ENCODE measurements at places on chromosomes 11 and 22.

DNA sequence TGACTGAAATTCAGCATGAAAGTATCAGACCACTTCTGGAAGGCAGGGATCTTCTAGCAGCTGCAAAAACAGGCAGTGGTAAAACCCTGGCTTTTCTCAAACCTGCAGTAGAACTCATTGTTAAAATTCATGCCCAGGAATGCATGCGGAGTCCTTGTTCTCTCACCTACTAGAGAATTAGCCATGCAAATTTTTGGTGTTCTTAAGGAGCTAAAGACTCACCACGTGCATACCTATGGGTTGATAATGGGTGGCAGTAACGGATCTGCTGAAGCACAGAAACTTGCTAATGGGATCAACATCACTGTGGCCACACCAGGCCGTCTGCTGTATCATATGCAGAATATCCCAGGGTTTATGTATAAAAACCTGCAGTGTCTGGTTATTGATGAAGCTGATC, 19.1 kb downstream of the ZBTB44 start:
- no peak for DNase-seq

DNA sequence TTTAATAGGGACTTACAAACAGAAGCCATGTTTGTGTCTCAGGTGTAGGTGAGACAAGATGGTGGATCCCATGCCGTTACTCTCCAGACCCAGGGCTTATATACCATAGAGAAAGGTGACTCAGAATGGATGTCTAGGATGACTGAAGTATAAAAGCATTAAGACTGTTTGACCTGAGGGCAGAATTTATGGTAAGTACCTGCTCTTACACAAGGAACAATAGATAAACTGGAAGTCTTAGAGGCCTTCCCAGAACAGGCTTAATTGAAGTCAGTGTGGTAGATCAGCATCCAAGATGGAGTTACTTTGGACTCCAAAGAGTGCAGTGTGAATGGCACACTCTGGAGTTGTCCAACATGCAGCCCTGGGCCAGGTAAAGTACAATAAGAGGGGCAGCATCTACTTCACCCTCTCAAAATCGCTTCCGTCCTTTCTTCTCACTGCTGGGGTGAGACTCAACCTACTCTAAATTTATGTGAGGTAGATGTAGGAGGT, 387.0 kb upstream of the DDI1 start:
- no peak for DNase-seq

DNA sequence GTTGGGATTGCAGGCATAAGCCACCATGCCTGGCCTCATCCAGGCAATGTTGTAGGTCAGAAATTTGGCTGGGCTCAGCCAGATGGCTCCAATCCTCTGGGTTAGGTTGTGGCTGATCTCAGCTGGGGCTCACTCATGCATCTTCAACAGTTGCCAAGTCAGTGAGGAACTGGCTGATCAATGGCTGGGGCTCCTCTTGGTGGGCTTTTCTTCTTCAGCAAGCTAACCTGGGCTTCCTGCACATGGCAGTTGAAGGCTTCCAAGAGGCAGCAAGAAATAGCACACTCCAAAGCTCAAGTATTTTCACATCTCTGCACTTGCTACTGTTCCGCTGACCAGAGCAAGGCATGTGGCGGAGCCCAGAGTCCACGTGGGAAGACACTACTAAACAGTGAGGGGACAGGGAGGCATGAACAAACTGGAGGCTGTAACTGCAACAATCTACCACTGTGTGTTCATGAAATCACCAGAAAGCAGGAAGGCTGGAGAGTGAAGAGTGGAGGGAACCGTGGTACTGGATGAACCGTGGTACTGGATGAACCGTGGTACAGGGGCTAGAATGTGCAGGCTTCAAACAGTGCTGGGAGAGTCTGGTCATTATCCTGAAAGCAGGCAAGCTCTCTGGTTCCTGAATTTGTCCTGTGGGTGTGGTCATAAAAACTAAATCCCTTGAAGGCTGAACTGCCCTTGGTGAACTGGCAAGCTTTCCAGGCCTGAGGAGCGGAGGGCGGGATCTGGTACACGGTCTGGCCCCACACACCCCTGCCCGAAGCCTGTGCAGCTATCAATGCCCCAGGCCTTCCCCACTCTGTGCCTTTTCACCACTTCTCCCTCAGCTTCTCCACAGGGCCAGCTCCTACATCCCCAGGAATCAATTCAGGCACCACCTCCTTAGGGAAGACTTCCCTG, 20.2 kb downstream of the CHST1 start:
- DNase-seq: no peak

DNA sequence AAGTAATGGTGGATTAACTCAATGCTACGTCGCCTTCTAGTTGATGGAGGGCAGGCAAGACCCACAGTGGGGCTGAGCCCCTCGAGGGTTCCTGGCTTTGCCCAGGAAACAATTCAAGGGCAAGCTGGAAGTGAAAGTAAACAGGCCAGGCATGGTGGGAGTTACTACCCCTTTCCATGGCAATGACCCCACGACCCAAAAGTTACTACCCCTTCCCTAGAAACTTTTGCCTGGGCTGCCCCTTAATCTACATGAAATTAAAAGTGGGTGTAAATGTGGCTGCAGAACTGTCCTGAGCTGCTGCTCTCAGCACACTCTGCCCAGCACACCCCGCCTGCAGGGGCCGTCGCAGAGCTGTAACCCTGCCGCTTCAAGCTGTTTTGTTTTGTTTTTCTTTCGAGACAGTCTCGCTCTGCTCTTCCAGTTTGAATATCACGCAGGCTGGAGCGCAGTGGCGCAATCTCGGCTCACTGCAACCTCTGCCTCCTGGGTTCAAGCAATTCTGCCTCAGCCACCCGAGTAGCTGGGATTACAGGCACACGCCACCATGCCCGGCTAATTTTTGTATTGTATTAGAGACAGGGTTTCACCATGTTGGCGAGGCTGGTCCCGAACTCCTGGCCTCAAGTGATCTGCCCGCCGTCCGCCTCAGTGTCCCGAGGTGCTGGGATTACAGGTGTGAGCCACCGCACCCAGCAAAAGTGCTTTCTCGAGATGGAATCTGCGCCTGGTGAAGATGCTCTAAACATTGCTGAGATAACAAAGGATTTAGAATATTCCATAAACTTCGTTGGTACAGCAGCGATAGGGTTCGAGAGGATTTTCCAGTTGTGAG, 5.9 kb upstream of the RNH1 start:
- no peak for DNase-seq

- no peak for DNase-seq
Measured at GRCh38 chr11:8307601-8308000, 43.9 kb upstream of the LMO1 start.

All from stimulated activated CD8-positive, alpha-beta memory T cell treated with anti-CD3 and anti-CD28 coated beads, Interleukin-7, amount 100 ng/mL, for 48 hours (primary cell).